ENCODE measurements at places on chromosomes 2 and 18.

DNA sequence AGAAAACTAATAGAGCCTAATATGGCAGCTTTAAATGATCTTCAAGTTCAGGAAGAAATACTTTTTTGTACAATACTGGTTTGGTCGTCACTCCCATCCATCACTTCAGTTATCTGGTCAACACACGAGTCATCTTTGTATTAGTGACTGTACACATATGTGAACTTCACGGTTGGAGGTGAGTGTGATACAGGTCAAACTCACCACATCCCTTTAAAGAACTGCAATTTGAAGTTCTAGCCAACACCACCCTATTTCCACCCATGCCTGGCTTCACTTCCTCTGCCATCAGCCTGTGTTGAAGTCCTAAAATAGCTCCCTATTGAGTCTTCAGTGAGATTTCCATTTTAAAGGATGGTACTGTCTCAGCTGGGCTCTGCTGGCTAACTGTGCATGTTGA, 361.9 kb downstream of the TXNL1 start:
- no peak for DNase-seq

GRCh38 chr2:167761465-167762136, 485.8 kb downstream of the STK39 start:
- DNase-seq, result no peak

GRCh38 chr18:13893418-13893760, 21.9 kb downstream of the MC2R start:
- DNase-seq, result no peak

DNA sequence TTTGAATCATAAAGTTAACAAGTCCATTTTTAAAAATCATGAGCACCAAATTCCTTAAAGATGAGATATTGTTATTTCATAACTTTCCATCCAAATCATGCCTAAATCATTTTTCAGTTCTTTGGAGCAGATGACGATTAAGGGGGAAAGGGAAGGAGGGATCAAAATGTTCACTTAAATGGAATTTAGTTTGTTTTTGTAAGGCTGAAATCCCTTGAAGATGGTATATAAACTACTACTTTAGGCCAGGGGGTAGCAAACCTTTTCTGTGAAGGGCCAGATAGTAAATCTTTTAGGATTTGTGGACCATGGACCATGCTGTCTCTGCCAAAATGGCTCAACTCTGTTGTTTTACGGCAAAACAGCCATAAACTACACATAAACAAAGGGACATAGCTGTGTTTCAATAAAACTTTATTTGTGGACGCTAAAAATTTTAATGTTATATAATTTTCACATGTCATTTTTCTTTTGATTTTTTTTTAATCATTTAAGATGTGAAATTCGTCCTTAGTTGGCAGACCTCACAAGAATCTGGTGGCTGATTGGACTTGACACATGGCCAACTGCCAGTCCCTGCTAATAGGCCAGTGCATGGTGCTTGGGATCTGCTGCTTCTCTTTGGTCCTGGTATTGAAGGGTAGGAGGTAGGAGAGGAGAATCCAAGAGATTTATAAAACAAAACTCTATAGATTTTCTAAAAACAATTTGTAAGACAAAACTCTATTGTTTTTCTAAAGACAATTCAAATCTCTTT, 52.0 kb upstream of the RTN4 start:
- DNase-seq, result no peak

DNA sequence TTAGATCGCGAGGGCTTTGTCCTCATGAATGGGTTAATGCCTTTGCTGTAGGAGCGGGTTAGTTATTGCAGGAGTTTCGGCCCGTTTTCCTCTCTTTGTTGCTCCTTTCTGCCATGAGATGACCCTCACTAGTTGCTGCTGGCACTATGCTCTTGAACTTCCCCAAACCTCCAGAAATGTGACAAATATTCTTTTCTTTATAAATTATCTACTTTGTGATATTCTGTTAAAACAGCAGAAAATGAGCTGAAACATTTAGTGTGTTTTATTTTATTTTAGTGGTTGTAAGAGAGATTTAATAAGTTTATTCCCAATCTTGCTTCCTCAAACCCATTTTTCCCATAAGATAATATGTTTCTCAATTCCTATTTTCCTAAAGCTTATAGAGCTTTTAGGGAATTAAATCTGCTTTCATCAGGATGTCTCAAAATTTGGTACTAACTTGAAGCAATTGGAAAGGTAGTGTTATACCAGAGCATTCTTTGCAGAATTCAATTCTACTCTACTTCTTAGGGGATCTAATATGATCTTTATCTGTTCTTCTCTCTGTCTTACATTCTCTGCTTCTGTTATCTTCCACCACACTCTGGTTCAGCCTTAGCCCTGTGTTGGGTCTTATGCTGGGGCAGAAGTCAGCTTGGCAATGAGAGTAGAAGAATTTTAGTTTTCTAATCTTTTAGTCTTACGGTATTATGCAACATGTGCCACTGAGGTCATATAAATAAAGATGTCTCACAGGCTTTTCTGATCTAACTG, 23.1 kb downstream of the DDX1 start:
- DNase-seq, result no peak

DNA sequence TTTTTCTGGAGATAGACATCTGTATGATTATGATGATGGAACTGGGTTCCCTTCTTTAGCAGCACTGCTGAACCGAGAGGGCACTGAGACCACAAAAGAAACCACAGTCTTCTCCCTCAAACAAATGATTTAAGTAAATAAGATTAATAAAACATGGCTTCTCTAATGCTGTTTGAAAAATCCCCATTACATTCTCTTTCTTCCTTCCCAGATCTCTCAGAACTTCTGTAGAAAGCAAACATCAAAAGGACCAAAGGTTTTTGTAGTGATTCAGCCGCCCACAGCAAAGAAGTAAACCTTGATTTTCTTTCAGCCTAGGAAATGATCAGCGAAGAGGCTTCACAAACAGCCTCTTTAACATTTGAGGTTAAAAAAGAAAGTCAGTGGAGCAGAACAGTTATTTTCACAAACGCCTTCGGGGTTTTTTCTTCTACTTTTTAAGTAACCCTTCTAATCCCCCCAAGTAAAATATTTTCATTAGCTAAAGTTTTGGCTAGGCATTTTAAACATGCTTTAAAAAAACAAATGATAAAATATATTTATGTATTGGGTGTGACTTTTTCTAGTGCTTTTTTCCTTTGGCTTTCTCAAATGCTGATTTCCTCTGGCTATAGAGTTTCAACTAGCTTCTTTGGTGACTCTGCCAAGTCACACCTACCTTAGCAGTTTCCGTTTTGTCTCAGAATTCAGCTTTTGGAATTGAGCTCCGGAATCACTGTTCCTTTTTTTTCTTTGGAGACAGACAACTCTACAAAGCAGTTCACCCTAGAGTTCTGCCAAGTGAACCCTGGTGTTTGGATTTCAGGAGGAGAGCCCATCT, 89.6 kb downstream of the UPP2 start:
- DNase-seq, result no peak

- no peak for DNase-seq
Observed at GRCh38 chr18:56532176-56532840, 106.1 kb downstream of the TXNL1 start.

DNA sequence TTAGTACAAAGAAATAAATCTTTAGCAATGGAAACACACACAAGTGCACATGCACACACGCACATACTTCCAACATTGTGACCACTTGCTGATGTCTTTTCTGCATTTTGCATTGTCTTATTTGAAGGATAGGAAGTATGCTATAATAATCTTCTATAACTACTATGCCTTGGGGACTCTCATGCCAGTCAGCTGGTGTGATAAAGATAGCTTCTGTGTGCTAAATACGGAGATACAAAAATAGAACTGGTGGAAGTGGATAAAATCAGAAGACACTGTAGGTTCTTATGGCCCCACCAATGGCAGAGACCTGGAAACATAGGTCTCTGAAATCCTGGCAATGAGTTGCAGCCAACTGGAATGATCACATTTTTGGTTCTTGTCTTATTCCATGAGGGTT, 31.5 kb upstream of the RASGRP3 start:
- DNase-seq, result no peak

GRCh38 chr18:45320724-45321123, 294.6 kb upstream of the SLC14A2 start:
- DNase-seq, result no peak

DNA sequence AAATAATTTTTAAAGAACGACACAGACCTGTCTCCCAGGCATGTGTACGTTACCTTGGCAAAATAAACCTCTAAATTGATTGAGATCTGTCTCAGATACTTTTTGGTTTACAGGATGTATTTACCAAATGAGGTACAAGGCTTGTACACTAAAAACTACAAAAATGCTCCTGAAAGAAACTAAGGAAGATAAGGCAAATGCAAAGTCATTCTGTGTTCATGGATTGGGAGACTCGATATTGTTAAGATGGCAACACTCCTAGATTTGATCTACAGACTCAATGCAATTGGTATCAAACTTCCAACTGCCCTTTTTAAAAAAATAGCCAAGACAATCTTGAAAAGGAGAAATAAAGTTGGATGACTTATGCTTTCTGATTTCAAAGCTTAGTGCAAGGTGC, 11.5 kb upstream of the KCNE4 start:
- DNase-seq, result no peak

GRCh38 chr2:5691985-5692529, at the start of gene SOX11:
SOX11 (plus strand) TSS chr2:5692384; CDS start chr2:5692722, 338 bp downstream.
- DNase-seq, result peak; percentile 86

GRCh38 chr2:25249785-25250184, 81.4 kb upstream of the POMC start:
- DNase-seq, result no peak

- DNase-seq, result no peak
Observed at GRCh38 chr18:51666763-51667191, 469.3 kb upstream of the MEX3C start.

GRCh38 chr2:234245945-234246344, 195.4 kb downstream of the SPP2 start:
- DNase-seq, result no peak

GRCh38 chr2:61432990-61433389, 37.9 kb downstream of the USP34 start:
- no peak for DNase-seq

DNA sequence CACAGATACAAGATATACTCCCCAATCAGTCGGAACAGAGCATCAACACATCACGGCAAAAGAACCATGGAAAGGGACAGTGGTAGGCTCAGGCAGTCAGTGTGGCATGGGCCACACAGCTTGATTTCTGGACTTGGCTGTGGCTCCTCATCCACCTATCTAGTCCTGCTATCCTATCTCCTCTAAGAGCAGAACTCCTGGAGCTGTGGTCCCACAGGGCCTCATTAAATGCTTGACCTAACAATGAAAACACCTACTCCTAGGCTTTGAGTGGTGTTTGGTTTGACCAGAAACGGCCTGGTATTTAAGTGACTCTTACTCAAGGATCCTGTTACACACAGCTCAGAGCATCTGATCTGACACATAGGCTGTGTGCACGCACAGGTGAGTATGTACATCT, 33.6 kb upstream of the SMAD2 start:
- DNase-seq, result no peak

- no peak for DNase-seq
Observed at GRCh38 chr2:195536906-195537305, 120.1 kb upstream of the SLC39A10 start.

DNA sequence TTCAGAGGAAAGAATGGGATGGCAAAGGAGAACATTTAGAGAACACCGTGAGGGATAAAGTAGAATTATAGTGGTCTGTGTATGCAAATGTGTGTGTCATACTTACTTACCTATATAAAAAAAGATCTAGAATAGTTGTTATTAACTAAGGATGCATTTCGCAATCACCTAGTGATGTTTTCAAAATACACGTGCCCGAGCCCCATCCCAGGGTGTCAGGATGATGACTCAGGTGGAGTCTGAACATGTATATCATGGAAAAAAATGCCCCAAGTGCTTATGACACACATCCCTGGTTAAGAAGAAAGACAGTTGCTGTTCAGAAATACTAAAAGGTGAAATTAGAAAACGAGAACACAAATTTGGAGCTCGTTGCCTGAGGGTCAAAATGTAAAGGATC, 109.0 kb downstream of the CERS6 start:
- no peak for DNase-seq

- no peak for DNase-seq
Observed at GRCh38 chr2:138607746-138608145, 106.2 kb downstream of the SPOPL start.

DNA sequence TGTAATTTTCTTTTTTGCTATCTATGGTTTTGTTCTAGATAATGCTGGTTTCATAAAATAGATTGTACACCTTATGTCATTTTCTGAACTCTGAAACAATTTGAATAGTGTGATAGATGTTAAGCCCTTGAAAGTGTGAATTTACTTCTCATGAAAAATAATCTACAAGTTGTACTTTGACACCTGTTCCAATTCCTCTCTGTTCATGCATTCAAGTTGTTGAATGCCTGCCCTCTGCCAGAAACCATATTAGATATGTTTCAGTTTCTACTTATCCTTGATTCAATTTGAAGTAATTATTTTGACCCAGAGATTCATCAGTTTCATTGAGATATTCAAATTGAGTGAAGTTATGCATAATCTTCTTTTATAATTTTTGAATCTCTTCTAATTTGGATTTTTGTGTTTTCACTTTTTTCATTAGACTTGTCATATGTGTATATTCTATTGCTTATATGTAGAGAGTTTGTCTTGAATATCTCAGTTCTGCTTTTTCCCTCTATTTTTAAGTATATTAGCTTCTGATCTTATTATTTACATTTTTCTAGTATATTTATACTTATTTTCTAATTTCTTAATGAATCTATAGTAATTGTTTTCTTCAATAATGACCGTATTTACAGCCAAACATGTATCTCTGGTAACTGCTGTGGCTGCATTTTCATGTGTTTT, 143.3 kb upstream of the TACR1 start:
- no peak for DNase-seq

- DNase-seq, result no peak
Observed at GRCh38 chr18:3596324-3596636, 146.3 kb downstream of the TGIF1 start.

DNA sequence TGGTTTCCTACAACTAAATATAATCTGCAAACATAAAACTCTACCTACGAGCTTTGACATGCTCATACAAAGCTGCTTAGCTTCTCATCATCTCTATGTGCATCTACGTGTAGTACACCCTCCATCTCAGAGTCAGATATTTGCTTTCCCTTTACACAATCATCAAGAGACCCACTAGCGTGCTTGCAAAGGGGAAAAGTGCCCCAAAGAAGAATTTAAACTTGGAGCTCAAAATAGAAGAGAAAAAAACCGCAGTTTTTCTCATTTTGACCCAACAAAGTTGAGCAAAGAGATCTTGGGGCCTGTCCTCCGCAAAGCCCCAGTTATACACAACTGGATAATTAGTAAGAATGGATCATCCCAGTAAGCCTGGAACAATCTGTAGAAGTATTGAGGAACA, 104.1 kb downstream of the PAX3 start:
- DNase-seq, result no peak
